Activated T-cell treated with anti-CD3 and anti-CD28 coated beads, Interleukin-2, amount 50 U/mL, for 4 hours (primary cell): ENCODE measurements at places on chromosomes 6 and 20. TPM values are rescaled to one million over a fixed set of nuclear protein-coding genes. Genes with fewer than 3 reads are reported as not detected.

Gene SLA2
- 50.3 TPM for total RNA-seq

Gene HTR1E
- not detected for total RNA-seq

Gene OXT
- total RNA-seq: 0.60 TPM

Gene LIN28B
- total RNA-seq: 0.15 TPM

Gene GSTA3
- not detected for total RNA-seq
